ENCODE measurements at places on chromosomes 5 and 9.

GRCh38 chr5:61431923-61432620 lies 100.0 kb downstream of the ZSWIM6 start:
- no peak for DNase-seq

GRCh38 chr5:54388811-54389210 lies 66.7 kb upstream of the HSPB3 start:
- DNase-seq = no peak

GRCh38 chr5:3122985-3123762 lies 371.7 kb upstream of the IRX2 start:
- no peak for DNase-seq

GRCh38 chr5:55441107-55441771 lies 93.5 kb downstream of the PLPP1 start:
- no peak for DNase-seq

DNA sequence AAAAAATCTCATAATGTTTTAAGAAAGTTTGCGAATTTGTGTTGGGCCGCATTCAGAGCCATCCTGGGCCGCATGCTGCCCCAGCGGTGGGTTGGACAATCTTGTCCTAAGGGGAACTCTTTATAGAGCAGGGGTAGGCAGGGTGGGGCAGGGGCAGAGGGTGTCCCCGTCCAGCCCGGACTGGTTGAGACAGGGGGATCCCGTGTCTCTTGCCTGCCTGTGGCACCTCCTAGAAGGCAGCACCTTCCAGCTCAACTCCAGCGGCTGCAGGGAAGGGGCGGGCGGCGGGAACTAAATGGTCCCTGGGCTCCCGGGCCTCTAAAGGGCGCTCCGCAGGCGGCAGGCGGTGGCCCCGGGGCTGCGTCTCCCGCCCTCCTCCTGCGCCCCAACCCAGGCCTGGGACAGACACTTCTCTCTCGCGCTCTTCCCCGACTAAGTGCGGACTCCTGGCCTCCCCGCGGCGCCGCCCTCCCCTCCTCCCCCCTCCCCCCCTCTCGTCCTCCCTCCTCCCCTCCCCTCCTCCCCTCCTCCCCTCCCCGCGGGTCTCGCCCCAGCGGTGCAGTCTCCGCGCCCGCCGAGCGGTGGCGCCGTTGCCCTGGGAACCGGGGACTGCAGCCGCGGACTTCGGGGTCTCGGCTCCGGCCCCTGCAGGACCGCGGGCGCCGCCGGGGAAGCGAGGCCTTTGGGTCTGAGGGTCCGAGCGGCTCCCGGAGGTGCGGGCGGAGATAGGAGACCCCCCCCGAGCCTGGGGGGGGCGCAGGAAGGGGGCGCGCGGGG lies 132.6 kb downstream of the MRPL36 start:
- peak; percentile 93 for DNase-seq

GRCh38 chr5:96655085-96655484 lies 7.1 kb upstream of the CAST start:
- no peak for DNase-seq

DNA sequence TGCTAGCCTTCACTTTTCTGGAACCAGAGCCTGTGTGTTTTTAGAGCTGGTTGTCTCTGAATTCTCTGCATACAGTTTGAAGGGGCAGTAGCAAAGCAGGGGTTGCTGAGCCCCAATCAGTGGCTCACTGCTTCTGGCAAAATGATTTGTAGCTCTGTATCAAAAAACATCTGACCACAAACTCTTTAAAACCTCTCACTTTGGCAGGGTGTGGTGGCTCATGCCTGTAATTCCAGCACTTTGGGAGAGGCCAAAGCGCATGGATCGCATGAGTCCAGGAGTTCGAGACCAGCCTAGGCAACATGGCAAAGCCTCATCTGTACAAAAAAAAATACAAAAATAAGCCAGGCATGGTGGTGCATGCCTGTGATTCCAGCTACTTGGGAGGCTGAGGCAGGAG lies 28.3 kb upstream of the APC start:
- DNase-seq = no peak

DNA sequence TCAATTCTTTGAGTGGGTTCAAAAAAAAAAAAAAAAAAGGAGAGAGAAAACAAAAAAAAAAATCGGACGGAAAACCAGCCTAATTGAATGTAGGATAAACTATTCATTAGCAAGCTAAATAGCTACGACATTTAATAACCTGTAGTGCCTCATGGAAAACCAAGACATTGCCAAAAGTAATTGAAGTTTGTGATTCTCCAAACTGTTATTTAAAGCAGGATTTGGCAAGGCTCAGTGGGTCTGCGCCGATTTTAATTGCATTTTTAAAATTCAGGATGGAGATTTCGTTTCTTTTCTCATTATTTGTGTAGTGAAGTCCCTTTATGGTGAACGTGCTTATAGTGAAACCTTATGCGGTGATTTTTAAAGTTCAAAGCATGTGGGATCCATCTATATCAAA lies 127.2 kb upstream of the NFIB start:
- no peak for DNase-seq

DNA sequence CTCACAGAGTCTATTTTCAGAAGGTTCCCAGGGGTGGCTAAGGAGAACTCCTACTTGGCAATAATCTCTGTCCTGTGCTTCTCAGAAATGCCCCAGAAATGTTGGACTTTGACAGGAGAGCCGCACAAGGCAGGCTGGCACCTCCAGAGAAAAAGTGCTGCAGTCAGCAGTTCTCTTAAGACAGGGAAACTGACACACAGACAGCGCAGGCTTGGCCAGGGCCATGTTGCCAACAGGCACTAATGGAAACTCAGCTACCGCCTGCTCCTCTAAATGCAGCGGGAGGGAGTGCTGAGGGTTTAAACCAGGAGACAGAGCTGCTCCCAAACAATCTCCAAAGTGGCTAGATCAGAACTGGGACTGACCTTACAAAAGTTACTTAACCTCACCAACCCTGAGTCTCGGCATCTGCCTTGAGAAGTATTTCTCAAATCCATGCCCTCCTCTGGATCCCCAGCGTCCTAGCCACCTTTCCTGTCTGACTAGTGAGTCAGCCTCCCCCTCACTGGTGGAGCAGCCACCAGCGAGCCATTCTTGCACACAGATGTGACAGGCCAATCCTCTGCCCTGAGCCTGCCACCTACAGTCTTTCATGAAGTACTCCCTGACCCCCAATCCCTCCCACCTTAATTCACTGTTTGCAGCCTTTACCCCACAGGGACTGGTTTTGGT lies 186.4 kb downstream of the CDK5RAP2 start:
- DNase-seq = no peak

DNA sequence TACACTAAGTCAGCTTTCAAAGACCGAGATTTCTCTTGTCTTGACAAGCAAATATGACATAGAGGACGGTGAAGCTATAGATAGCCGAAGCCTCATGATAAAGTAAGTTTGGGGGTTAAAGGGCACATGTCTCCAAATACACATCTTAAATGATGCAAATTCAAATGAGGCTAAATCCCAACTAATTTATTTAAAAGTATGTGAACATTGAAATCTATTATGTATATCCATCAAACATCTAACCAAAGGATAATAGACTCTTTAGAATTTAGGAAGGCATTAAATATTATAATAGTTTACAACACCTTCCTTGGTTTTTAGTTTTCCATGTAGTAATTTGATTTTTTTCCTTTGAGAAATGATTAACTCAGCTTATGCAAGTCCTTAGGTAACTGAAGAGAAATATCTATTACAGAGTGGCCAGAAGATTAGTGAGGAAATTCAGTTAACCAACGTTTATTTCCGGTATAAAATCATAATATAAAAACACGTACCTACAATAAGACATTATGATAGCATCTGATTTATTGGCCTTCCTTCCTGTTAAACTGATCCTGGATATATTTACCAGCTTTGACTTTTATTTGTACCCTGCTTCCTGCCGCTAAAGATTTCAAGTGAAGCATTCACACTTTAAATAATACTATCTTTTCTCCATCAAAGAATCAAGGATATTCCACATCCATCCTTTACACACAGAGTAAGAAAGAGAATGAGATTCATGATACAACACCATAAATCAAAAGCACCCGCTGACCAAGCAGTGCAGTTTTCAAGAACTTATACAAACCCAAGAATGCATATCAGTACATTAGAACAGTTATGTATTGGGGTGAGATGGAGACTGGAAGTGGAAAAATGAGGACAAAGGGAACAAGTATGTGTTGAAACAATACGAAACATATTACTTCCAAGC lies 31.9 kb upstream of the F2R start:
- no peak for DNase-seq

GRCh38 chr9:33082128-33082527 lies 5.7 kb upstream of the SMU1 start:
- DNase-seq = no peak

DNA sequence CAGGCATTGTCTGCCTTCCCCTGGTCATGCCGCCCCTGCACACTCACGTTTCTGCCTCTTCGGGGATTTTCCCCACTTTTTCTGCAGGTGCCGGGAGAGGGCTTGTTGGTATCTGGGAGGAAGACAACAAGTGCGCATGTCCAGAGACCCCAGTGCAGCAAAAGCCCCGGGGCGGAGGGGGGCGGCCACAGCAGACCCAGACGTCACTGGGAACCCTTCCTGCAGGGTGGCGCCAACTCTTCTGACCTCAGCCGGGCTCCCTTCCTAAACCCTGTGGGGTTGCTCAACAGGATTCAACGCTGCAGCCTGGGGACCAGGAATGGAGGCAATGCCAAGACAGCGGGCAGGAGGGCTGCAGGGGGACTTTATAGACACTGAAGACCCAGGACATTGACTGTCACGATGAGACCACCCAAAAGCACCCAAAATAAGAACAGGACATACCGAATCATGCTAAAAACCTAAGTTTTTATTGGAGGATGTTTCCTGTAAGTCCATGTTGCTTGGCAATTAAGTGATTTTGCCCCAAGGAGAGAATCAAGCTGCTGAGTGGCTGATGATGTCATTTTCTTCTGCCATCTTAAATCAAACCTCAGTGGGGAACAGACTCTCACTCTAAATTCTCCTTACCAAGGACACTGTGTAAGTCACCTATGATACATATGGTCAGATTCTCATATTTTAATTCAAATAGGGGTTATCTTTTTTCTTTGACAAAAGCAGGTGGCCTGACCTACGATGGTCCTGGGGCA lies 62.9 kb upstream of the SIMC1 start:
- DNase-seq = no peak

GRCh38 chr5:168585119-168585856 lies 6.1 kb upstream of the PANK3 start:
- peak; percentile 77 for DNase-seq

- no peak for DNase-seq
These were observed 50.5 kb upstream of the TNFSF15 start for GRCh38 chr9:114856215-114856941.

DNA sequence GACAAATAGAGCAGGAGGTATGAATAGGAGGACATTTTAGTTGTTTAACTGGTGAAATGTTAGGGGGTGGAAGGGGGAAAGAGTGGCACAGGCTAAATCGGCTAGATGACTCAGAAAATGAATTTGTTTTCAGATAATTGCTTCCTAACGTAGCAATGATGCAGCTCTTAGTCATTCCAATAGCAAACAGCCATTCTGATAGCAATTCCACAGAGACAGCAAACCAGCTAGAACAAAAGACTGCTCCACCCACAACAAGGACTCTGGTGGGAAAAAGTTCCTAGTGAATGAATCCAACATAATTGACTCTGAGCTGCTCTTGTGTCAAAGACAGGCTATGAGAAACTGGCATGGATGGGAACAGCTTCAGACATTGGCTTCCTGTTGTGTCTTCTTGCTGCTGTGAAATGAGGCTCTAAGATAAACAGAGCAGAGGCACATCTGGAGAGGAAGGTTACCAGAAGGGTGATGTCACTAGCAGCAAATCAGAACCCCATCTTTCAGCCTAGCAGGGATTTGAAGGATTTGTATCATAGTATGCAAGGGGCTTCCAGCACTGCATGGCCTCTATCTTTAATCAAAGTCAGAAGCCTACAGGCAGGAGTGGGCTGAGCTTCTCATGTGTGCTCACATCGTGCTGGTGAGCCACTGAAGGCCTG lies 28.1 kb upstream of the F2RL1 start:
- peak; percentile 52 for DNase-seq

GRCh38 chr9:114696814-114697544 lies 15.0 kb upstream of the TEX48 start:
- no peak for DNase-seq

DNA sequence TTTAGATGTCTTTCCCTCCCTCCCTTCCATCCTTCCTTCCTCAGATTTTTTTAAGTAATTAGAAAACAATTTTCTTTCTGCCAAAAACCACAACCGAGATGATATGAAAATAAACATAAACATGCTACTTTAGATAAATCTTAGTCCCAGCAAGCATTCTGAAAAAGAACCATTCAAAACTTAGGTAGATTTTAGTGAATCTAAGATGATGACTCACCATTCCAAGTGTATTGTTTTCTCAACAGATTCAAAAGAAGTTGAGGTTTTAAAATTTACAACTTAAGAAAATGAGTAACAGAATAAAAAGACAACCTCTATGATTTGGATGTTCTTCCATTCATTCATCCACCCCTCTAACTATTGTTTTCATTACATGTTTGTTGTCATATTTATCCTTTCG lies 465.1 kb downstream of the PDE4D start:
- DNase-seq = no peak

- DNase-seq = no peak
These were observed 1326.0 kb upstream of the C9orf72 start for GRCh38 chr9:28899267-28899666.

DNA sequence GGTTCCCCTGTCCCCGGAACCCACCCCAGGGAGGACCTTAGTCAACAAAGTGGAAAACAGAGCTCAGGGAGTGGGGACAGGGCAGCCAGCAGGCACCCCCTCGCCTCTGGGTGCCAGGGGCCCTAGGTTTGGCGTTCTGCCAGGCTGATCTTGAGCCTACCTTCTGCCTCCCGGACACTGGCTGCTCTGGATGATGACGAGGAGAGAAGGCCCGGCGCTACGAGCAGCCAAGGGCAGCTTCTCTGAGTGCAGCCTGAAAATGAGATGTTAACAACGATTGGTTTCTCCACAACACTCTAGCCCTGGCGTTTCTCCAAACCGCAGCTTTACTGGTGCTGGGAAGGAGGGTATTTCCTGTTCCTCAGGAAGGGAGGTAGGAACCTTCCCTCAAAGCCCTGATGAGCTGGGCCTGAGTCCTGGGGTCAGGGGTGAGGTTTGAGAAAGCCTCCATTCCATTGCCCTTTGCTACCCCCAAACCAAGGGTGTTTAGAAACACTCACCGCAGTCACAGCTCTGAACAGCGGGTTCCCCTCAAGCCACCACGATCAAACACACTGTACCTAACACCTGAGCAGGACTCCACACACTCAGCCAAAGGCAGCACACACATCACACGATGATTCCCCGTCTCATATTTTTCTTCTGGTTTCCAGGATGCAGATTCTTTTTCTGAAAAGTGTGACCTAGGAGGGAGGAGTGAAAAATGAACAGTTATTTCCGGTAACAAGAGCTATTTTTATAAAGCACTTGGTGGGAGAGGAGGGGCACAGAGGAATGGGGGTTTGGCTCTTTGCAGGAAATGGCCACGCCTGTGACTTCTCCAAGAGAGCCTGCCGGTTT lies at the start of gene STING1:
STING1 (minus strand) TSS at position 709 of the 840 bp plus-strand sequence. CDS start 1,054 bp downstream, outside the sequence.
- peak; percentile 66 for DNase-seq

DNA sequence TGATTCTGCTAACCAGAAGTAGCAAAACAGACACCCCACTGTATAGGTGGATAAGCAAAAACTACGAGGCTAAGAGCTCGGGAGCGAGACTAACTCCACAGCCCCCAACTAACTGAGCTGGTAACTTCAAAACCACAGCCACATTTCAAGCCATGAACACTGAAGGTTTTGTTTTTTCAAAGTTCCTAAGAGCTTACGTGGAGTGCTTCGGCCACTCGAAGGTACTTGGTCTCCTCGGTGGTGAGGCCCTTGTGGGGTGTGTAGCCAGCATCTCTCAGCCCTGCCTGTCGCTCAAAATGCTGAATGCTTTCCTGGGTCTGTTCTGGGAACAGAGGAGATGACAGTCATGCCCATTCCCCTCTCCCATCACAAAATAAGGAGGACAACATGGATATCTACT lies 11.1 kb downstream of the KIAA1191 start:
- no peak for DNase-seq

All from SK-N-SH (cell line).